ENCODE measurements at places on chromosomes 4 and X. TPM values are rescaled to one million over a fixed set of nuclear protein-coding genes. Genes with fewer than 3 reads are reported as not detected.
A peak's percentile ranks its signal among the peaks of the same experiment; 100 is the strongest.

SEC24D gene
- 10.5 TPM for total RNA-seq

TMPRSS11D gene
- total RNA-seq: not detected

SPANXN3 gene
- not detected for total RNA-seq

RTL9 gene
- 0.66 TPM for total RNA-seq

SGMS2 gene
- total RNA-seq: 21.4 TPM

ADGRL3 gene
- total RNA-seq: 6.1 TPM

NKX3-2 gene
- total RNA-seq: not detected

REPS2 gene
- total RNA-seq: 7.6 TPM

MAGEE2 gene
- 0.08 TPM for total RNA-seq

FREM3 gene
- not detected for total RNA-seq

- H3K27me3 ChIP-seq: no peaks in the 10 kb centered on the region
- H3K36me3 ChIP-seq: peaks cover 29% of the 10 kb centered on the region
- H3K4me1 ChIP-seq: peaks cover 76% of the 10 kb centered on the region
- H3K4me3 ChIP-seq: no peak overlapping the region
- no peak for DNase-seq
- peak overlapping the region; percentile 69 for H3K27ac ChIP-seq
Measured at GRCh38 chr4:184792334-184792733, 33.4 kb downstream of the ACSL1 start.

DNA sequence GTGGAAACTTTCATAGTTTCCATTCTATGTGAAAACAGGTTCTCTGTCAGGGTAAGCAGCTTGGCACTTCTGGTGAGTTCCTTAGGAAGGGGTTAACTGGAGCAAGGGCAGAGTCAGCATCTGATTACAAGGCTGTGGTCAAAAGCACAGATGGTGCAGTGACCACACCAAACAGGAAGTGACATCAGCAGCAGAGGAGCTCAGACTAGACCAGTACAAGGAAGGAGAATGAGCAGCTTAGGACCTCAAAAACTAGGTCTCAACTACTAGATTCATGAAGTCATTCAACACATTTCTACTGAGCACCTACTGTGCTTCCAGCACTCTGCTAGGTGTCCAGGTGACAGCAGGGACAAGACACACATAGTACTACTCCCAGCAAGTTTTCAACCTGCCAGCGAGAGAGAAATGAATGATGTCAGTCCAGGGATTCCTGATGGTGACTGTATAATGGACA, 130.2 kb downstream of the AMELX start:
- no peak overlapping the region for H3K4me3 ChIP-seq
- H3K36me3 ChIP-seq: no peaks in the 10 kb centered on the region
- H3K27me3 ChIP-seq: peaks cover 6% of the 10 kb centered on the region
- H3K27ac ChIP-seq: peak overlapping the region; percentile 23
- no peaks in the 10 kb centered on the region for H3K4me1 ChIP-seq

DNA sequence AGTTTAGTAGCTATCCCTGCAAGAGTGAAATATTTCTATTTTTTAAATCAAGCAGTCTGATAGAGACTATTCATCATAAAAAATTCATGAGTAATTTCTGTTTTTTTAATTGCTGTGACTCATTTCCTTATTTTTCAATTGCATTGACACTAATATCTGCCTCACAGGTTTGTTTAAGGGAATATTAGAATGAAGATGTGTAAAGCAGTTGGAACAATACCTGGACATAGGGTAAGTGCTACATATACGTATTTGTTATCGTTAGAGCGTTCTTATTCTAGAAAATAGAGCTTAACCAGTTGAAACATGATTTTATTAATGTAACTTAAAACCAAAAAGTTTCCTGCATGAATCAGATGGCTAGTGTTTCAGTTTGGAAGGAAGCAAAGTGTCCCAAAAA, 2211.3 kb downstream of the PCDH7 start:
- H3K4me3 ChIP-seq: no peak overlapping the region
- no peaks in the 10 kb centered on the region for H3K36me3 ChIP-seq
- no peaks in the 10 kb centered on the region for H3K27me3 ChIP-seq
- no peaks in the 10 kb centered on the region for H3K4me1 ChIP-seq

- peaks cover 43% of the 10 kb centered on the region for H3K27me3 ChIP-seq
- H3K36me3 ChIP-seq: no peaks in the 10 kb centered on the region
- no peak for DNase-seq
- peak overlapping the region; percentile 96 for H3K27ac ChIP-seq
- H3K4me1 ChIP-seq: peaks cover 34% of the 10 kb centered on the region
- H3K4me3 ChIP-seq: peak overlapping the region; percentile 68
Measured at GRCh38 chrX:372856-373640, 13.7 kb downstream of the PPP2R3B start.

DNA sequence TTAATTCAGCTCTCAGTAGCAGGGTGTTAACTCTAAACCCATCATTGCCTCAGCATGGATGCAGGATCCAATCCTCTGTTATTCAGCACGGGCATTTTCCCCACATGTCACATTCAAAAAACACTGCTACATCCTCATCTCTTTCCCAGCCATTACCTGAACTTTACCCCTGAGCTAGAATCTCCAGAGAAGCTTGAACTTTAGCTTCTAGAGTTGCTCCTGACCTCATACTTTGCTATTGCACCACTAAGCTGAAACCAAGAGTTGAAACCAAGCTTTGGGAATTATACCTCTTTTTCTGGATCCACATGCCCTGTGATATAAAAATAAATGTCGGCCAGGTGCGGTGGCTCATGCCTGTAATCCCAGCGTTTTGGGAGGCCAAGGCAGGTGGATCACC, 90.7 kb downstream of the SHROOM3 start:
- peak overlapping the region; percentile 80 for H3K27ac ChIP-seq
- H3K36me3 ChIP-seq: no peaks in the 10 kb centered on the region
- DNase-seq: no peak
- no peaks in the 10 kb centered on the region for H3K27me3 ChIP-seq

GRCh38 chr4:13541720-13542576, 2.4 kb downstream of the NKX3-2 start:
- peak overlapping the region; percentile 52 for H3K4me3 ChIP-seq
- H3K27me3 ChIP-seq: peaks cover 100% of the 10 kb centered on the region
- DNase-seq: no peak
- no peak overlapping the region for H3K27ac ChIP-seq
- H3K4me1 ChIP-seq: peaks cover 60% of the 10 kb centered on the region

- peaks cover 41% of the 10 kb centered on the region for H3K36me3 ChIP-seq
- H3K4me1 ChIP-seq: no peaks in the 10 kb centered on the region
- H3K27ac ChIP-seq: no peak overlapping the region
- H3K4me3 ChIP-seq: no peak overlapping the region
- no peaks in the 10 kb centered on the region for H3K27me3 ChIP-seq
- DNase-seq: no peak
Measured at GRCh38 chr4:960636-961350, 12.6 kb downstream of the DGKQ start.

DNA sequence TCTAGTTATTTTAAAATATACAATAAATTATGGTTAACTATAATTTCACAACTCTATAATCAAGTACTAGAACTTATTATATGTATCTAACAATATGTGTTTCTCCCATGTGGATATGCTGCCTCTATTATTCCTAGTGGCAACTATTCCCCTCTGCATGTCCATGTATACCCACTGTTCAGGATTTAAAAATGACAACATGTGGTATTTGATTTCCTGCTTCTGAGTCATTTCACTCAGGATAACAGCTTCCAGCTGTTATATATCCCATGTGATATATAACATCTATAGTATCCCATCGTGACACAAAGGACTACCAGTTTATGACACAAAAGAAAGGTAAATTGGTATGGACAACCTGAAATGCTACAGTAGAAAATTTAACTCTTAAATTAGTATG, 167.4 kb upstream of the TACR3 start:
- no peak overlapping the region for H3K27ac ChIP-seq
- no peaks in the 10 kb centered on the region for H3K4me1 ChIP-seq
- H3K36me3 ChIP-seq: no peaks in the 10 kb centered on the region
- no peak overlapping the region for H3K4me3 ChIP-seq

- peaks cover 11% of the 10 kb centered on the region for H3K27me3 ChIP-seq
- no peak for DNase-seq
- no peaks in the 10 kb centered on the region for H3K36me3 ChIP-seq
Measured at GRCh38 chr4:83677656-83678055, 141.7 kb downstream of the GPAT3 start.

DNA sequence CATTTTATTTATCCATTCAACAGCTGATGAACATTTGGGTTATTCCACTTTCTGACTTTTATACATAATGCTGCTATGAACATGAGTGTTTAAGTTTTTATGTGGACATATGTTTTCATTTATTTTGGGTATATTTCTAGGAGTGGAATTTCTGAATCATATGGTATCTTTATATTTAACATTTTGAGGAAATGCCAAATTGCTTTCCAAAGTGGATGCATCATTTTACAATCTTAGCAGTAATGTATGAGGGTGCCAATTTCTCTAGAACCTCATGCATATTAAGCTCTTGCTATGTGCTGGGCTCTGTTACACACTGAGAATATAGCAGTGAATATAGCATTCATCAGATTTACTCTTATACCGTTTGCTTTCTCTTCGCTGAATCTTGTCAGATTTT, 983.7 kb downstream of the STIM2 start:
- DNase-seq: no peak
- no peak overlapping the region for H3K27ac ChIP-seq
- no peaks in the 10 kb centered on the region for H3K27me3 ChIP-seq
- H3K36me3 ChIP-seq: no peaks in the 10 kb centered on the region

GRCh38 chrX:73182502-73183114, 32.0 kb downstream of the NAP1L2 start:
- H3K4me1 ChIP-seq: no peaks in the 10 kb centered on the region
- no peaks in the 10 kb centered on the region for H3K36me3 ChIP-seq
- H3K4me3 ChIP-seq: no peak overlapping the region

DNA sequence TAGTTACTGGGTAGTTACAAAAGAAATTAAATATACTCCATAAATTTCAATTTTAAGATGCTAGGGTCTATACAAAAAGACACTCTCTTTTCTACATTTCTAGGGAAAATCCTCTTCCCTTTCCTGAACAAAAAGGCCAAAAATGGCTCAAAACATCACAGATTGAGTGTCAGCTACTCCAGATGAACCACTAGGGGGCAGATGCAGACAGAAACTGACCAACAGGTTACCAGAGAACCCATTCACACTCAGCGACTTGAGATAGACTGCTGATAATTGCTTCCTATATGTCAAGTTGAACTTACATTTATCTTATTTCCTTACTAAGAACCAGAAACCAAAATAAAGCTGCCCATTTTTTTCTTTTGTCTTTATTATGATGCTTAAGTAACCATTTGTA, 83.4 kb upstream of the MID1IP1 start:
- no peak overlapping the region for H3K27ac ChIP-seq
- H3K36me3 ChIP-seq: no peaks in the 10 kb centered on the region
- no peak for DNase-seq
- no peak overlapping the region for H3K4me3 ChIP-seq

GRCh38 chr4:100190643-100191600, 654 bp upstream of the DDIT4L start:
- peak overlapping the region; percentile 77 for H3K4me3 ChIP-seq
- H3K27me3 ChIP-seq: peaks cover 37% of the 10 kb centered on the region
- no peak for DNase-seq
- no peaks in the 10 kb centered on the region for H3K36me3 ChIP-seq

DNA sequence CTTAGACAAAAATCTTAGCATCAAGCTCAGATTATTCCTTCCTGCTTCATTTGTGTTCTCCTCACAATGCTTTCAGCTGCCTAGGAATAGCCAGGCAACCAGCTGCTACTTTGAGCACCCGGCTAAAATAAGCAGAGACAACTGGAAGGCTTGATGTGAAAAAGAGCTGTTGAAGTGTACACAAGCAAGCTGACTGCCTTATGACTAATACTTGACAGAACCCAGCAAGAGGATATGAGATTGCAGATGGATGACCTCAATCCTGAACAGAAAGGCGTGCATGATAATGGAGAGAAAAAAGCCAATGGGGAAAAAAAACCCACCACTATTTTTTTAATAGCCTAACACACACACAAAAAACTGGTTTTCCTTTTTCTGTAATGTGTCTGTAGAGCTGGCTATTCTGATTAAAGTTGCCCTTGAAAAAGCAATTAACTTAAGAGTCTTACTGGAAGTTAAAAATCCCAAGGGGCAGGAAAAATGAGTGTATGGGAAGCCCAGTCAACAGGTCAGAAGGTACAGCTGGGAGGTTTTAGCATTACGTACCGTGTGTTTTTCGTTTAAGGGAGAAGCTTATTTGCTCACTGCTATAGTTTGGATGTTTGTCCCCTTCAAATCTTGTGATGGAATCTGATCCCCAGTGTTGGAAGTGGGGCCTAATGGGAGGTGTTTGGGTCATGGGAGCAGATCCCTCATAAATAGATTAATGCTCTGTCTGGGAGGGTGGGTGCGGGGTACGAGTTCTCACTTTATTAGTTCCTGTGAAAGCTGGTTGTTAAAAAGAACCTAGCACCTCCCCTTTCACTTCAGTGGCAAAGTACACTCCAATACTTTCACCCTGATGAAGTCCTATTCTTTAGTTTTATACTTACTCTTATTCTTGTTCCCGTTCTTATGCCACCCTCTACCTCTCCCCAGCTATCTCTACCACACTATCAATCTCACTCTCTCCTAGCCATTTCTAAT, 37.1 kb upstream of the HERC6 start:
- H3K27ac ChIP-seq: peak overlapping the region; percentile 91
- no peak overlapping the region for H3K4me3 ChIP-seq
- no peaks in the 10 kb centered on the region for H3K27me3 ChIP-seq
- DNase-seq: no peak

DNA sequence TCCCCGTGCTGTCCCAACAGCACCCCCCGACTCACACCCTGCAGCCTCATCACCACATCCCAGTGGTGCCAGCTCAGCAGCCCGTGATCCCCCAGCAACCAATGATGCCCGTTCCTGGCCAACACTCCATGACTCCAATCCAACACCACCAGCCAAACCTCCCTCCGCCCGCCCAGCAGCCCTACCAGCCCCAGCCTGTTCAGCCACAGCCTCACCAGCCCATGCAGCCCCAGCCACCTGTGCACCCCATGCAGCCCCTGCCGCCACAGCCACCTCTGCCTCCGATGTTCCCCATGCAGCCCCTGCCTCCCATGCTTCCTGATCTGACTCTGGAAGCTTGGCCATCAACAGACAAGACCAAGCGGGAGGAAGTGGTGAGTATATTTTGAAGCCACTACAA, 5.4 kb downstream of the AMELX start:
- no peaks in the 10 kb centered on the region for H3K27me3 ChIP-seq
- no peak overlapping the region for H3K4me3 ChIP-seq
- H3K36me3 ChIP-seq: no peaks in the 10 kb centered on the region
- no peak for DNase-seq

- no peak overlapping the region for H3K4me3 ChIP-seq
- H3K4me1 ChIP-seq: no peaks in the 10 kb centered on the region
- H3K27me3 ChIP-seq: no peaks in the 10 kb centered on the region
- no peak for DNase-seq
Measured at GRCh38 chr4:143025081-143025704, 159.5 kb upstream of the USP38 start.

GRCh38 chr4:39330353-39330752, 35.8 kb downstream of the RFC1 start:
- H3K27ac ChIP-seq: no peak overlapping the region
- no peak overlapping the region for H3K4me3 ChIP-seq
- H3K27me3 ChIP-seq: no peaks in the 10 kb centered on the region
- no peaks in the 10 kb centered on the region for H3K4me1 ChIP-seq
- no peak for DNase-seq
- H3K36me3 ChIP-seq: peaks cover 18% of the 10 kb centered on the region

Data from left ventricle myocardium inferior (tissue), 1 donor.